ENCODE measurements at places on chromosomes 6 and 20.

DNA sequence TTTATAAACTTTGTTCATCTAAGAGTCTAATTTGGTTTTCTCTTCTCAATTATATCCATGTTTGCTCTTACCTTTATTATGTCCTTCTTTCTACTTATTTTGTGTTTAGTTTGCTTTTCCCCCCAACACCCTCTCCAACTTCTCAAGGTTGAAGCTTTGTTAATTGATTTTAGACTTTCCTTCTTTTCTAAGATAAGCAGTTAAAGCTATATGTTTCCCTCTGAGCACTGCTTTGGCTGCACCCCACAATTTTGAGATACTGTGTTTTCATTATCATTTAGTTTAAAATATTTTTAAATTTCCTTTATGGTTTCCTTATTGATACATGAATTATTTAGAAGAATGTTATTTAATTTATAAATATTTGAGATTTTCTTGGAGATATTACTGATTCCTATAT is 13.9 kb upstream of the BEND6 start:
- no peak for DNase-seq

- no peak for DNase-seq
Measured at GRCh38 chr6:111096246-111096645, 8.9 kb downstream of the SLC16A10 start.

- DNase-seq = no peak
Measured at GRCh38 chr20:45405571-45406259, 2.4 kb upstream of the DBNDD2 start.

- DNase-seq = no peak
Measured at GRCh38 chr20:62252342-62252966, 14.1 kb downstream of the OSBPL2 start.

DNA sequence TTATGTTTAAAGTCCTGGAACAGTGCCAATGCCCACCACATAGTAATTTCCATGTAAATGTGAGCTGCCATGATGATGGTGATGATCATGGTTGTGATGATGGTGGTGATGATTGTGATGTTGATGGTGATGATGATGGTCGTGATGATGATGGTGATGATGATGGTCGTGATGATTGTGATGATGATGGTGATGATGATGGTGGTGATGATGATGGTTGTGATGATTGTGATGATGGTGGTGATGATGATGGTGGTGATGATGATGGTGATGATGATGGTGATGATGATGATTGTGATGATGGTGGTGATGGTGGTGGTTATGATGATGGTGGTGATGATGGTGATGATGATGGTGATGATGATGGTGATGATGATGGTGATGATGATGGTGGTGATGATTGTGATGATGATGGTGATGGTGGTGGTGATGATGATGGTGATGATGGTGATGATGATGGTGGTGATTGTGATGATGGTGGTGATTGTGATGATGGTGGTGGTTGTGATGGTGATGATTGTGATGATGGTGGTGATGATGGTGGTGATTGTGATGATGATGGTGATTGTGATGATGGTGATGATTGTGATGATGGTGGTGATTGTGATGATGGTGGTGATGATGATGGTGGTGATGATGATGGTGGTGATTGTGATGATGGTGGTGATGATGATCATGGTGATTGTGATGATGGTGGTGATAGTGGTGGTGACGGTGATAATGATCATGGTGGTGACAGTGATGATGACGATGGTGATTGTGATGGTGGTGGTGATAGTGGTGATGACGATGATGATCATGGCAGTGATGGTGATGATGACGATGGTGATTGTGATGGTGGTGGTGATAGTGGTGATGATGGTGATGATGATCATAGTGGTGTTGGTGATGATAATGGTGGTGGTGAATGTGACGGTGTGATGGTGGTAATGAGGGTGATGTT is 82.3 kb downstream of the PHACTR3 start:
- DNase-seq = no peak

- DNase-seq = no peak
Measured at GRCh38 chr6:73964241-73964854, 268.3 kb downstream of the CD109 start.

- DNase-seq = no peak
Measured at GRCh38 chr6:115270953-115271352, 789.7 kb downstream of the FRK start.

GRCh38 chr6:131937226-131937625 is 13.9 kb downstream of the CCN2 start:
- DNase-seq = no peak

GRCh38 chr20:11437090-11437489 is 480.6 kb upstream of the BTBD3 start:
- DNase-seq = no peak

DNA sequence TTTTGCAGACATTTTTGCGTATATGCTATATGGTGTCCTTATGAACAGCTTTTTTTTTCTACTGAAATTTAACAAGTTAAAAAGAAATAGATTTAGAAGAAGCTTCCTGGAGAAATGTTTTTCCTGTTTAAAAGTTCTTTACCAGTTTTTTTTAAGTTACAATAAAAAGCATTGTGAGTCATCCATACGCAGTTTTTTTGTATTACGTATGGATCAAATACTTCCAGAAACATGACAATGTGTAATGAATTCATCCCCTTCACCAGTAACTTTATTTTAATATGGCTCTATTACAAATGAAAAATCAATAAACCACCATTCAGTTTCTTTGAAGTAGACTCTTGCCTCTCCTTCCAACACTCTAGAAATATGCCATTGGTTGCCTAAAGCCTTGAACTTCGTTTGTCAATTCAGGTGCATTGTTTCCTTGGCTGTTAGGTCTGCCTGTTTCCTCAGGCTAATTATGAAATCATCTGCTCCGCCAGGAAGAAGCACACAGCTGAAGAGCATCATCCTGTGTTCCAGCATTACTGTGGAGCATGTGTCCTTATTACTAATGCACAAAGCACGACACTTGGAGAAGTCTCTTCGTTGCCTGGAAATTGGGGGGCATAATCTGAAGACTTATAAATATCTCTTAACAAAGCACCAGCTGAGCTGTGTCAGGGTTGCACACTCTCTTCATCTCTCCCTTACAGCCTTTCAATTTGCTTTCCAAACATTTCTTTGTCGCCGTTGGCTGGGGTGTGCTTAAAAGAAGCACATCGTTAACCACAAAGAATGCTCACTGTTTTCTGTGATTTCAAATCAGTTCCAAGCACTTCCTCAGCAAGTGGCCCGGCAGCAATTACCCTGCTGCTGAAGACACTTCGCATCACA is 9.6 kb downstream of the MOXD1 start:
- no peak for DNase-seq

DNA sequence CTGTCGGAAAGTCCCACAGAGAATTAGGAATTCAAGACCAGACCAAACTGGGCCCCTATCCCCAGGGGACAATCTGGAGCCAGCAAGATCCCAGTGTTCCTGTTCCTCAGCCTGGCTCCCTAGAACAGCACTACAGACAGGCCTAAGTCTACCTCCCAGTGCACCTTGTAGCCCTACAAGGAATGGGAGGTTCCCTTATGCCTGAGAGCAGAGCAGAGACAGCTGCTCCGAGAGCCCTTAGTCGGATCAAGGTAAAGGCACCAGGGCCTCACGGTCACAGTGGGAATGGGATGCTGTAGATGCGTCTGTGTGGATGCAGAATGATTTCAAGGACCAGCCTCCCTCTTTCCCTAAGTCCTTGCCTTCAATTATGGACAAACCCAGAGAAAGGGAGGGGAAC is 204.5 kb upstream of the STXBP5 start:
- no peak for DNase-seq

DNA sequence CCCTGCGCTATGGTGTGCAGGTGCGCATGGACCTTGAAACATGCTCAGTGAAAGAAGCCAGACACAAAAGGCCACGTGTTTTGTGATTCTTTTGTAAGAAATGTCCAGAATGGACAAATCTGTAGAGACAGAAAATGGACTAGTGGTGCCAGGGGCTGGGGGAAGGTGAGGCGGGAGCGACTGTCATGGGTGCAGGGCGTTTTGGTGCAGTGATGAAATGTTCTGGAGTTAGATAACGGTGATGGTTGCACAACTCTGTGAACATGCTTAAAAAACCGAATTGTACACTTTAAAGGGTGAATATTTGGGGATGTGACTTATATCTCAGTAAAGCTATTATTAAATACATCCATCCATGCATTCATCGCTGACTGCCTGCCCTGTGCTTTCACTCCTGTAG is 31.7 kb upstream of the NTSR1 start:
- no peak for DNase-seq

- no peak for DNase-seq
Measured at GRCh38 chr20:34949120-34949519, 6.5 kb downstream of the GSS start.

DNA sequence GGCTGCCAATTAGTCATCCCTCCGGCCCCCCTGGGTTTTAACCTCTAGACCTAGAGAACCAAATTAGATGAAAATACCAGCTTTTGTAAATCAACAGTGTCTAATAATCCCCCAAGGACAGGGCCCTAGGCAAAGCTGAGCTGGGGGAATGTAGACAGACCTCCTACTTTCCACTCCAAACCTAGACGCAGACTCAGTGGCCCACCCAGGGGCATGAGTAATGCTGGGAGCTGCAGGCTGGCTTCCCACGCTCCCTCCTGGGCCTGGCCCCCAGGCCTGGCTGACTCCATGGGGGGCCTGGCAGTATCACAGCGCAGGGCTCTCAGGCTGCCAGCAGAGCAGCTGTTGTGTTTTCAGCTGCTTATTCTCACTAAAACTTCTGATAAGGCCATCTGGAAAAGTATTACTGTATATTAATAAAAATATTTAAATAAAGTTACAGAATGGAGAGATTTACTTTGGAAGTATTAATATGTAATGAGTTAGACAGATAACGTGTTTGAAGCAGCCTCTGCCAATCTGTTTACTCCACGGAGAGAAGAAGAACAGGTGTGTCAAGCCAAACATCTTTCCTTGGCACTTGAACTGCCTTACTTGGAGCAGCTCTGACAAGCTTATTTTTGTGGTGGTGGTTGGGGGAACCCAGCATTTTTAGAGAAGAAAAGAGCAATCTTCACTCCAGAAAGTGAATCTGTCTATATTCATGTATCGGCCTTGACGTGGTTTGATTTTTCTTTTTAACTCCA is 144.0 kb upstream of the AGPAT4 start:
- DNase-seq = no peak

GRCh38 chr6:151822252-151823111 is 15.0 kb downstream of the ESR1 start:
- DNase-seq = no peak

- DNase-seq = no peak
Measured at GRCh38 chr6:157944983-157945931, 36.4 kb upstream of the SYNJ2 start.

DNA sequence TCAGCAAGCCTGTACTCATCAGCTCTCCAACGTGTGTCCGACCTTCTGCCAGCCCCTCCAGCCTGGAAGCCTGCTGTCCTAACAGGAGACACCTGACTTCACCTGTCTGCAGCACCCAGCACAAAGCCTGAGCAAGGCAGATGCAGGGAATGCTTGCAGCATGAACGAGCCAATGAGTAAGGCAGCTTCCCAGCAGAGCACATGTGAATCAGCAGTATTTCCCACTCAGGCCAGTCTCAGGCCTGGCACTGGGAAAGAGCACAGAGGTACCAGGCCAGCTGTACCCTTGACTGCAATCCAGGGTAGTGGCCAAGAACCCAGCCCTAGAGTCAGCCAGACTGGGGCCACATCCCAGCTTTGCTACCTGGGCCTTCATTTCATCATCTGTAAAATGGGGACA is 120.8 kb downstream of the MAFB start:
- DNase-seq = no peak

DNA sequence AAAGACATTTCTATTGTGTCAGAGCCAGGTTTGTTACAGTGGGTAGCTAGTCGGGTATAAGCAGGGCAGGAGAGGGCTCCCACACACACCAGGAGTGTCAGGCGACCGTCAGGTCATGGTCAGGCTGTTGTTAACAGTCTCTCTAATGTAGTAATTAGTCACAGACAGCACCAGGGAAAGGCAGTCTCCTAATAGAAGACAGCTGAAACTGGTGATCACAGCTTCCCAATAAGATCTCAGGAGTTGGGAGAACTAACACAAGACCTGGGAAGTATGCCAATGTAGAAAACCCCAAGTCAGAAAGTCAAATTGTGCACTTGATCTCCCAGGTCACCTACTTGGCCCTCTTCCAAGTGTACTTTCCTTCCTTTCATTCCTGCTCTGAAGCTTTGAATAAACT is 53.0 kb upstream of the GPR6 start:
- DNase-seq = no peak

- no peak for DNase-seq
Measured at GRCh38 chr6:23601811-23602345, 524.1 kb upstream of the NRSN1 start.

GRCh38 chr6:91387290-91388059 is 800.6 kb upstream of the MAP3K7 start:
- no peak for DNase-seq

DNA sequence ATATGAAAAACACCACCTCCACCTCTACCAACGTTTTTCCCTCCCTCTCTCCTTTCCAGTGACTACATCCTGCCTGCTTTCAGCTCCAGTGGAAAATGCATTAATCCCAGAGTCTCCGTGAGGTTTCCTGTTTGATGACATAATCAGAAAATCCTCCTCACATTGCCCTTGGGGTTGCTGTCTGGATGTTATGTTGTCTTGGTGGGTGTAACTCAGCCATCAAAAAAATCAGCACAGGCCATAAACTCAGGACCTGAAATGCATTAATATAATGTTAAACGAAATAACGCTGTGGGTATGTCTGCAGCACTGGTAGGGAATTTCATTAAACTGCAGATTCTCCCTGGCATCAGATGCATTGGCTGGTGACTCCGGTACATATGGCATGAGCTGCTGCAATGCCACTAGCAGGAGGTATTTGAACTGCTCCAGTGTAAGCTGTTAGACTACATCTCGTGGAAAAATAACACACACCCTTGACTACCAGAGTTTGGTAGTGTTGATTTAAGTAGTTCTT is 297.8 kb downstream of the PRL start:
- no peak for DNase-seq

- DNase-seq = no peak
Measured at GRCh38 chr6:143961066-143961465, 47.0 kb downstream of the PLAGL1 start.

DNA sequence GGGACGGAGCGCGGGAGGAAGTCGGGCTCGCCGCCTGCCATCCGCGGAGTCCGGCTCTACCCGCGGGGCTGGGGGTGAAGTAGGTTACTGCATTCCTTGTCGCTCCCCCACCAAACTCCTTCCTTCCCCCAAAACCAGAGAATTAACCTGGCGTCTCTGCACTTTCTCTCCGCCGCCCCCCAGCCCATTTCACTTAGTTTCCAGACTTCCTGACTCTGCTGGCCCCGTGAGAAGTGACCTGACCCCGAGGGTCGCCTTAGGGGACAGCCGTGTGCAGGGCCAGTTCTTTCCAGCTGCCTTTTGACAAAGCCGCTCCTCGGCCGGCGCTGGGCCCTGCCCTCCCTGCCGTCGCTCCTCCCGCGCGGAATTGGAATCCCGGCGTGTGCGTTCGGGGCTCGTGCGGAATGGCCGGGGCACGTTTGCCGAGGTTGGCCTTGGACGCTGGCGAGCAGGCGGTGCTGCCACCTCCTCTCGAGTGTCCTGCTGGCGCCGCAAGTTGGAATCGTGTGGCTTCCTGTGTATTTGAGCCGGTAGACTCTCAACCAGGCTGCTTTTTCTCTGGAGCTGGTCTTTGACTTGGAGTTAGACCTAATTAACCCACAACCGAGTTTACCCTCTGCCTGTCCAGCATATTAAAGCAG is 650 bp downstream of the DCBLD1 start:
- DNase-seq = peak; percentile 18

Data from memory B cell (primary cell).